Esophagus squamous epithelium (tissue), 5 donors: ENCODE measurements at places on chromosomes 7 and 10.
A peak's percentile ranks its signal among the peaks of the same experiment; 100 is the strongest.

GRCh38 chr7:54921116-54921515 is 97.7 kb upstream of the EGFR start:
- no peak for DNase-seq

- no peak for DNase-seq
Observed at GRCh38 chr7:105802604-105803428, 73.6 kb downstream of the ATXN7L1 start.

- no peak for DNase-seq
Observed at GRCh38 chr10:3372281-3372680, 199.7 kb upstream of the PITRM1 start.

- DNase-seq = no peak
Observed at GRCh38 chr10:71769279-71769823, 4.0 kb downstream of the VSIR start.

DNA sequence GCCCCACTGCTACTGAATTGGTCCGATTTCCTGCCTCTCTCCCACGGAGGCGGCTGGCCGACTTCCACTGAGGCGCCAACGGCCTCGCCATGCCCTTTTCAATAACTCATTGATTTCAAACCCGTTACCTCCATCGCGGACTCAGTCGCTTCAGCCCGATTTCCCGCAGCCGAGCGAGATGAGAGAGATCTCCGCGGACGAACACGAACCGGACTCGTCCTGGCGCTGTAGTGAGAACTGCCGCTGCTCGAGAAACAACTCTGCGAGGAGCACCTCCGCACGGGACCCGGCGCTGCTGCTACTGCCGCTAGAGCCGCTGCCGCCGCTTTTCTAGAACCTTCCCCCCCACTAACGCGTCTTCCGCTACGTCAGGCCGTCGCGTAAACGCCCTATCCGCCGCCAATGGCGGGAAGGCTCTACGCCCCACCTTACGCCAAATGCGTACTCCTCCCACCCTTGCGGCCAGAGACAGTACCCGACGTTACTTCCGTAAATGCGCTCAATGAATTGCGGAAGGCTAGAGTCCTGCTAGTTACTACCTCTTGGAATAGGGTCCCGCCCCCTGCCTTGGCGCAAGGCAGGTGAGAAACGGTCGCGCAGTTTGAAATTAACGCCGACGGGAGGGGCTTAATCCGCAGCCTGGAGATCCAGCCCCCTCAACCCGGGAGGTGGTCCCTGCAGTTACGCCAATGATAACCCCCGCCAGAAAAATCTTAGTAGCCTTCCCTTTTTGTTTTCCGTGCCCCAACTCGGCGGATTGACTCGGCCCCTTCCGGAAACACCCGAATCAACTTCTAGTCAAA is at the start of gene HNRNPA2B1:
Gene HNRNPA2B1 (minus strand): TSS at position 303 of the 803 bp plus-strand sequence. CDS start 169 bp downstream, at position 134.
- DNase-seq = peak; percentile 92

DNA sequence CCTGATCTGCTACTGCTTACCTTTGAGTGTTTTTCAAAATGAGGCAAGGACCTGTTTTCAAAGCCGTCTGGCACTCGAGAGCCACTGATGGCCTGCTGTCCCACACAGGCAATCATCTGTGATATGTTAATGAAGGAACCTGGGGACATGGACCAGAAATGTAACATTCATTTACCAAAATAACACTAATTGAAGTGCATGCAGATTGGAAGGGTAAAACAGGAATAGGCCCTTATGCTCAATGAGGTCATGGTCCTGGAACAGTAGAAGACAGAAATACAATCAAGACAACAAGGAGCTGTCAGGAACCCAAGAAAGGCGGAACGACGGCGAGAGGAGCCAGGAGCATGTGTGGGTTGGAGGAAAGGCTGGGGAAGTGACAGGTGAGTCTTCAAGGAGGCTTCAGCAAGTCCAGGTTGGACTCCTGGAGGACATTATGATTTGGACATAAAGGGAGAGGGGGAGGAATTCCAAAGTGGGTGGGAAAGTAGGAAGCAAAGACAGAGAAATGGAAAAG is 28.3 kb downstream of the POLR3A start:
- DNase-seq = no peak

GRCh38 chr7:151511946-151512345 is 7.7 kb downstream of the RHEB start:
- no peak for DNase-seq

GRCh38 chr7:41847151-41847550 is 144.3 kb upstream of the INHBA start:
- no peak for DNase-seq

- no peak for DNase-seq
Observed at GRCh38 chr10:5543623-5544022, 18.9 kb downstream of the CALML3 start.

DNA sequence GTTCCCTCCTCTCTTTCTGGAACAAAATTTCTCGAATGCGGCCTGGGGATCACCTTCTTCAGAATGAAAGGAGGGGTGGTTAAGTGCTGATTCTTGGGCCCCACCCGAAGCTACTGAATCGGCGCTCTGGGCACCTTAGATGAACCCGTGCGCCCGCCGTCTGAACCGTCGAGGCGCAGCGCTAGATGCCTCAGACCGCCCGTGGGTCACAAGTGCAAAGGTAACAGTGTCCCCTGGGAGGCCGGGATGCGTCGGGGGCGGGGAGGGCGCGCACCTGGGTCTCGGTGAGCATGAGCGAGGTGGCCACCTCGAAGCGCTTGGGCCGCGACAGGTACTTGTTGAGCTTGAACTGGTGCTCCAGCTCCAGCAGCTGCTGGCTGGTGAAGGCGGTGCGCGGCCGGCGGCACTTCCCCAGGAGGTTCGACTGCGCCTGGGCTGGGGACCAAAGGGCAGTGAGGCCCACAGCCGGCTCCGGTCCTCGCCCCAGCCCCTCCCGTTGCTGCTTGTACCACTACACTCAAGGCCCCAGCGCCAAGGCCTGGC is 4.2 kb downstream of the MNX1 start:
- DNase-seq = no peak

GRCh38 chr10:15897287-15897686 is 37.0 kb upstream of the MINDY3 start:
- no peak for DNase-seq

DNA sequence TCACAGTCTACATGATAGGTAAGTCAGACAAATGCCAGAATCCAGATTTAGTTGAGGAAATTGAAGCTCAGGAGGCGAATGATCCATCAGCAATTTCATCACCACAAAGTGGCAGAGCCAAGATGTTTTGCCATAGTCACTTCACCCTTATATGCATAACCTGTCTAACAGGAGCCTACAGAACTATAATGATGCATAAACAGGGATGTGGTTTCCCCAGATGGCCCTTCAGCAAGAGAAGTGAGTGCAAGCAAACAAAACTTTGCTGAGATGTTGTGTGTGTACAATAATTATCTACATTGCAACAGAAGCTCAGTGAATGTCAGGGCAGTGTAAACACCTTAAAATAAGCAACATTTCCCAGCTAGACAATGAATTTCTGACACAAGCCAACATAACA is 28.6 kb downstream of the PON3 start:
- DNase-seq = no peak

GRCh38 chr10:100751211-100751933 is 6.0 kb downstream of the PAX2 start:
- no peak for DNase-seq

GRCh38 chr7:23403970-23404369 is 66.3 kb downstream of the IGF2BP3 start:
- no peak for DNase-seq

- no peak for DNase-seq
Observed at GRCh38 chr10:29643771-29644501, 9.2 kb upstream of the SVIL start.

DNA sequence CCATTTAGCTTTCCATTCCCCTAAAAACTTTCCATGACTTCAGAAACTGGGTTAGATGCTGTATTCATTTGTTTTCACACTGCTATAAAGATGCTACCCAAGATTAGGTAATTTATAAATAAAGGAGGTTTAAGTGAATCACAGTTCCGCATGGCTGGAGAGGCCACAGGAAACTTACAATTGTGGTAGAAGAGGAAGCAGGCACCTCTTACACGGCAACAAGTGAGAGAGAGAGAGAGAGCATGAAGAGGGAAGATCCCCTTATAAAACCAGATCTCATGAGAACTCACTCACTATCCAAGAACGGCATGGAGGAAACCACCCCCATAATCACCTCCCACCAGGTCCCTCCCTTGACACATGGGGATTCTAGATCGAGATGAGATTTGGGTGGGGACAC is 336.8 kb downstream of the TFEC start:
- no peak for DNase-seq

DNA sequence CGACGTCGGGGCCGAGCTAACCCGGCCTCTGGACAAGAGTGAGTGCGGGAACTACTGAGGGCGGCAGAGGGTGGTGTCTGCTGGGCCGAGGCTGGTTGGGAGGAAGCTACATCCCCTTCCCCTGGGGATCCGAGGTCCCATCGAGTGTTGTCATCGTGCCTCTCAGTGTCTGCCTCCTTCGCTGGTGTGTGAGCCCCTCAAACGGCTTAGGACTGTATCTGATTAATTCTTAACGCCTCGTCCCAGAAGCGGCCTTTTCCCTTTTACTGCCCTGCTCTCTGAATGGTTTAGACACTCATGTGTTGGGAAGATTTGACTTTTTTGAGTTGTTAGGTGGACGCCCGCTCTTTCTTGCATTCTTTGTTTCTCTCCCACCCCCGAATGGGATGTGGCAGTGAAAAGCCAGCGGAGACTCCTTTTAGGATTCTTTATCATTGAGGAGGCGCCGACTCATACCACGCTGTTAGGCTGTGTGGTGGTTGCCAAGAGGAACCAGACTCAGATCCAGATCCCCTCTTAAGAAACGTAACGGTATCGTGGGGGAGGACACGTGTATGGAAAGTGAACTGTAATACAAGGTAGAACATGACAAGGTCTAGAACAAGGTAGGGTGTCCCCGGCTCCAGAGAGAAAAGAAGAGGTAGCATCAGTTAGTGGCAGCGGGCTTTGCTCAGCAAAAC is 631 bp downstream of the SUPV3L1 start:
- DNase-seq = no peak

- DNase-seq = no peak
Observed at GRCh38 chr10:33136271-33136670, 178.2 kb upstream of the ITGB1 start.

DNA sequence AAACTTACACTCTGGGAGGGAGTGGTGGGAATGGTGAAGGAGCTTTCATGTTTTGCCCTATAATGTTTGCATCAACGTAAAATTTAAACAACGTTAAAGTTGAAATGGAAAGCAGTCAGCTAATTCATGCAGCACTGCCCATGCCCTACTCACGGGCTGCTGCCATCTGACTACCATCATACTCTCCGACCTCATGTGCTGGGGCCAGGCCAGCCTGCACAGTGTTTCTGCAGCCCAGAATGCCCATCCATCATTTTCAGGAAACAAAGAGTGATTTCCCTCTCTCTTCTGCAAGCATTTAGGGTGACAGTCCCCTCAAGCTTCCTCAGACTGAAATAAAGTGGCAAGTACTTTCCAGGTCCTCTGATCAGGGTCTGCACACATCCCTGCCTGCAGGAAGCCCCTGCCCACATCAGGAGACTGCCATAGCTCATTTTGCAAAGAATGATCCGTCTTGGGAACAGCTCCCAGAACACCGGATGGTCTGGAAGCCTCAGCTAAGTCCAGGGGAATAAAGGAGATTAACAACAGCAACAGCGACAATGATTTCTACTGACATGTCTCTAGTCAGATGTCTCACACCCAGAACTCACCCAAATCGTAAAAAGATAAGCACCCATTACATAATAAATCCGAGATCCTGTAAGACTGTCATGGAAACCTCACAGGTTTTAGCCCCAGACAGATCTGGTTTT is 40.3 kb downstream of the ARHGAP22 start:
- no peak for DNase-seq

- no peak for DNase-seq
Observed at GRCh38 chr10:124217031-124217430, 123.6 kb upstream of the CHST15 start.
